ENCODE measurements at places on chromosomes 7 and 10.

DNA sequence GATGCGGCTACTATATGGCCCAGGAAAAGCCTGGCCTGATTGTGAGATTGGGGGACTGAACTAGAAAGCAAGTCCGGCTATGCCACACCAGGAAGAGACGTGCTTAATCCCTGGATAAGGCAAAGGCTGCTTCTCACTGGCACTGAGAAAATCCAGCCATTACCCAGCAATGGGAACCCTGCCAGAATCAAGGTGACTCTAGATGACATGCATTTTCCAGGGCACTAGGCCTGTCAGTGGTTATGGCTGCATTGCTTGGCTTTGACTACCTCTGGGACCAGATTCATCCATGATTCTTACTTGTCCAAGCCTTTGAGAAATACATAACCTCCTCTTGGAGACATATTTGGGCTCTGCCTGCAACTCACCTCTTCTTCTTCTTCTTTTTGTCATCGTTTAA is 317.2 kb downstream of the GRID1 start:
- no peak for DNase-seq

- no peak for DNase-seq
These were observed at the start of gene CCDC172 for GRCh38 chr10:116324227-116324950. Gene CCDC172, plus strand, starts transcription at chr10:116324448. Its CDS starts 564 bp downstream, at chr10:116325012.

DNA sequence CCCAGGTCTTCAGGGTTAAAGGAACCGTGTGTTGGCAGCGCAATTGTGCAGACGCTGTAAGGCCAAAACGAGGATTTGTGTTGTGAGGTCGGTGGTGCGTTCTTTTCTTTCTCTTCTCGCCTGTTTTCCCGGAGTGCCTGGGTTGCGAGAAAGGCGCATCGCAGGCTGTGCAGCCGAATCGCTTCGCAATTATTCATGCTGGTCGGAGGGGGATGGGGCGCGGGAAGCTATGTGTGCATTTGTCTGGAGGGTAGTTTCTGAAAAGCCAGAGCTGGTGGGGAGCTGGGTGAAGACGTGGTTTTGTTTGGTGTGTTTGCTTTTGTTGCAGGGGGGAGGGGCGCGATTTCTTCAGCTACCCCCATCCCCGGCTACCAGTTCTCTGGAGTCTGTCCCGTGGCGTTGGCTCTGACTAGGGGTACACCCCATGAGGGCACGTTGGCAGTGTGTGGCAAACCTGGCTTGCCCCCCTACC is 2.1 kb downstream of the MXI1 start:
- DNase-seq: peak; percentile 67

GRCh38 chr10:76444034-76444800 is 1012.8 kb downstream of the LRMDA start:
- no peak for DNase-seq

GRCh38 chr7:87427288-87427687 is 48.2 kb downstream of the ABCB4 start:
- DNase-seq: no peak

DNA sequence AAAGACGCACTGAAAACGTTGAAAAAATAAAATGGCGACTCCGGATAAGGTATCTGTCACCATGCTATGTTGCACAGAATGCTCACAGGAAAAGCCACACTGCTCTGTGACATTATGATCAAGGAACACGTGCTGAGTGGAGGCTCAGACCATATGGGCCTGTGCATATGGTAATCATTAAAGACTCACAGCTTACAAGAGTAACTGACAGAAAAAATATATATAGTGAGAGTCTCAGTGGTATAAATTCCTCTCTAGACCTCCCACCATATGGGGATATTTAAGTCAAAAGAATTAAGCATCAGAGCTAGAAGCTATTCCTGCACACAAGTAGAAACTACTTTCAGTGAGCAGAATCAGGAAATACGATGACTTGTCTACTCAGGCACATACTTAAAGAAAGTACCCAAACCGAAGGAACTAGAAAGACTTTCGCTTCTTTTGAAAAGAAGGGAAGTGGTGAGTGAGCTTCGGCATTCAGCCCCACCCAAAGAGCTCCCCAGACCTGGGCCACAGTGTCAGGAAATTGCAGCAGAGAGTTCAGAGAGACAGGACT is 65.1 kb upstream of the MPP7 start:
- DNase-seq: peak; percentile 60

DNA sequence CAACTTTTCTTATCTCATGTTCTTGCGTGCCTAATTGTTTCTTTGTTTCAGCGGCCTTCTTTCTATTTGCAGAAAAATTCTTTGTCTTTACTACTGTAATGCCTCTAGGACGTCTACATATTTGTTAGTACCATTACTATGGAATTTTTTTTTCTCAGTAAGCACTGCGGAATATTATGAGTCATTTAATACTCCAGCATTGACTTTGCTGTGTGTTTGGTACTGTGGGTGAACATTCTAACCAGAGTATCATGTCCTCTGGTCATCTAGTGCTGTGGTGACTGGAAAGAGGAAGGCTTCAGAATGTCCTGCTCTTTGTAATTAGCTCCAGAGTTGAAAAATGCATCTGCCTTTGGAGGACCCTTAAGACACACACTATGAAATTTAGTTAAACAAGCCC is 58.5 kb upstream of the FERD3L start:
- no peak for DNase-seq

DNA sequence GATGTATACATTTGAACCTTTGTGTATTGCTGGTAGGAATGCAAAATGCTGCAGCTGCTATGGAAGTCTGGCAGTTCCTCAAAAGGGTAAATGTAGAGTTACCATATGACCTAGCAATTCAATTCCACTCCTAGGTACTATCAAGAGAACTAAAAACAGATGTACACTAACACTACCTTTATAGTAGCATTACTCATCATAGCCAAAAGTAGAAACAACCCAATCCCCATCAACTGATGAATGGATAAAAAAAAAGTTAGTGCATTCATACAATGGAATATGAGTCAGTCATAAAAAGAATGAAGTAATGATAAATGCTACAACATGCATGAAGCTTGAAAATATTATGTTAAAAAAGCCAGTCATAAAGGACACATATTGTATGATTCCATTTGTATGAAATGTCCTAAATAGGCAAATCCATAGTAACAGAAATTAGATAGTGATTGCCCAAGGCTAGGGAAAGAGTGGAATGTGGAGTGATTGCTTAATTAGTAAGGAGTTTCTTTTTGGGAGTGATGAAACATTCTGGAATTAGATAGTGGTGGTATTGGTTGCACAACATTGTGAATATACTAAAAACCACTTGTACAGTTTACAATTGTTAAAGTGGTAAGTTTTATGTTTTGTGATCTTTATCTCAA is 96.4 kb upstream of the AOAH start:
- DNase-seq: peak; percentile 33

- no peak for DNase-seq
These were observed 141.7 kb downstream of the KAT6B start for GRCh38 chr10:74967911-74968666.

DNA sequence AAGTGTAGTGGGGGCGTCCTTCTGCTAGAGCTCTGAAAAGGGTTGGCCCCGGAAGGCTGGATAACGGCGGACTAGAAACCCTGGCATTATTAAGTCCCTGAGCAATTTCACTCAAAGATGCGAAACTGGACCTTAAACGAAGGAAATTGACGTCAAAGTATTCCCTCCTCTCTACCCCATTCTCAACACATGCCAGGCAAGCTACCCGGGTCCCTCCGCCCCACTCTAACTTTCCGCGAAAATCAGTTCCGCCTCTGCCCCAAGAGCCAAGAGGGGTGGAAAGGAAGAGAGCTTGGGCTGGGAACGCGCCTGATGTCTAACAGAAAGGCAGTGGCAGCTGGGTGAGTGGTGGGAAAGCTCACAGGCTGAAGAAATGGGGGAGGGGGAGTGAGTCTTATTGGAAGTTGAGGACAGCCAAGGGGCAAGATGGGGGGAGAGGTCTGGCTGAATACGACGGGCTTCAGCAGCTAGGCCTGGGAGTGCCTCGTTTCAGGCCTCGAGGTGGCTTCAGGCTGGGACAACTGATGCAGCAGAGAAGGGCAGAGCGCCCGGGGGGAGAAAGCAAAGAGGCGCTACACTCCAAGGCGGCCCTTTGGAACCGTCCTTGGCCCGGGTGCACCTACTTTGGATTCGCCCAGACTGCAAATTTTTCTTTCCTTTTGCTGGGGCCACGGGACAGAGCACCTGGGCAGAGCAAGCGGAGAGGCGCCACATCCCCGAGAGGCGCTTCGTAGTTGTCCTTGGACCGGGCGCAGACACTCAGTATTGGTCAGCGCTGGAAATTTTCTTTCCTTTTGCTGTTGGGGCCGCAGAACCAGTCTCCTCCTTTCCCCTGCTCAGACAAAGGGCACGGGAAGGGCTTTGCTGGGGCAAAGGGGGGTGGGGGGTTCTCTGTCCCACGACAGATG is 2.0 kb upstream of the FEZF1 start:
- no peak for DNase-seq

DNA sequence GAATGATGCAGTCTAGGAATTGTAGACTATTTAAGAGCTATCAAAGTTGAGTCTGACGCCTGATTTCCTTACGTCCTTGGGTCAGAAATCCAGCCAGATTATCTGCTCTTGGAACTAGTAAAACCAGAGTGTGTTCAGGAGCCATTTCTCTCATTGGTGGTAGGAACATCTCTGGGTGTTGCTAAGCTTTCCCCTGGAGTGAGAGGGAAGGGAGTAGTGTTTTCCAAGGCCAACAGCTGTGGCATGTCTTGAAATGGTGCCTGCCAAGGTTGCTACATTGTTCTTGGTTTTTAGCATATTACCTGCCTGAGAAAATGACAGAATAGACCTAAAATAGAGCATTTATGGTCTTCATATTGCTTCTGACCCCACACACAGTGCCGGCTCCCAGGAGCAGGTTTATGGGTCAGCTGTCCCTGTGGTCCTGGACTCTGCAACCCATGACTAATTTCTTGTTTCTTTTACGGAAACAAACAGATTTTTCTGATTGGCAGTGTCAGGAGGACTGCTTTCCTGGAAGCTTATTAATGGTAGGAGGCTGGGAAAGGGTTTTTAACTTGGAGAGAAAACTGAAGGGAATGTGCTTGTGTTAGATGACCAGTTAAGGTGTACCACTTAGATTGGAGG is 17.5 kb downstream of the GBF1 start:
- no peak for DNase-seq

DNA sequence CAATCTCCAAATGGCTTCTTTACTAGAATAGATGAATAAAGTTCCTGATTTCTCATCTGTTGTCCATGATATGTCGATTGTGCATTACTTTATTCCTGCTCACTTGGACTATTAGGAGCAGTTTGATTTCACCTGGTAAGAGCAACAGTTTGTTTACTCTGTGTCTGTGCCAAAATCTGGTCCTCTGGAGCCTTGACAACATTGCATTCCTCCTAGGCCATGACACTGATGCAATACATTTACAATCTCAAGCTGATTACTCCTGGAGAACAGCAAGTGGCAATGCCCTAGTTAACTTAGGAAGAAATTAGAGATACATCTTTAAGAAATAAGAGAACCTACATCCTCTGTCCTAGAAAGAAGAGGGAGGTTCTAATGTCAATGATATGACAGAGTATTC is 71.8 kb downstream of the SGCE start:
- no peak for DNase-seq

DNA sequence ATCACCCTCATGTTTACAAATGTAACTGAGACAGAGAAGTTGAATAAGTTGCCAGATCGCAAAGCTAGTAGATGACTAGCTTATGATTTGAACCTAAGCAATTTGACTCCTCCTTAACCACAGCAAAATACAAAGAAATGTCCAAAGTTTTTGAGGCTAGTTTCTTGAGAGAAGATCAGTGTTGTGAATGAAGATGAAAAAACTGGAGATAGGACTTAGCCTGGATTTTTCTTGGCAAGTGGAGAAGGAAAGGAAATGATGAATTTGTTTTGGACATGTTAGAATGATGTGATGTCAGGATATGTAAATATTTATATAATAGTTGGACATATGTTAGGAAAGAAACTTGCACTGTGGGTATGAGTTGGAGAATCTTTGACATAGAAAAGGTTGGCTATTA is 149.8 kb downstream of the LSMEM1 start:
- DNase-seq: no peak

DNA sequence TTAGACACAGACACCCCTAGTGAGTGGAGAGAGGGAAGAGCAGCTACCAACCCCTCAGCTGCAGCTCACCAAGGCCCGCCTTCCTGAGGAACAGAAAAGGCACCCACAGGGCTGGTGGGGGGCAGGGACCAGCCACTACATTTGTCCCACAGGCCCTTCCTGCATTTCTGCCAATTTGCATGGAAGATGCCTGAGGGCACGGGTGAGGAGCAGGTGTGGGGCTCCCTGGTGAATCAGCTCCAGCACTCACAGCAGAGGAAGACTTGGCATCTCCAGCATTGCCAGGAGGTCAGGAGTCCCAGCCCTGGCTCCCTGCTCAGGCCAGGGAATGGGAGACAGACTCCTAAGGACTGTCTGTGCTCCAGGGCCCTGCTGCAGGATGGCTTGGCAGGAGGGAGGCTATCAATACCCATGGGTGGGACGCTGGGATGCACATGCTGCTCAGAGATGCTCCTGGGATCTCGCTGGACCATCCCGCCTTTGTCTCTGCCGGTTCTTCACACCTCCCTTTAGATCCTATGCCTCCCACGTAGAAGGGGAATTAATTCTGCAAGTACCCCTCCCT is 109.7 kb downstream of the SLIT1 start:
- DNase-seq: no peak

DNA sequence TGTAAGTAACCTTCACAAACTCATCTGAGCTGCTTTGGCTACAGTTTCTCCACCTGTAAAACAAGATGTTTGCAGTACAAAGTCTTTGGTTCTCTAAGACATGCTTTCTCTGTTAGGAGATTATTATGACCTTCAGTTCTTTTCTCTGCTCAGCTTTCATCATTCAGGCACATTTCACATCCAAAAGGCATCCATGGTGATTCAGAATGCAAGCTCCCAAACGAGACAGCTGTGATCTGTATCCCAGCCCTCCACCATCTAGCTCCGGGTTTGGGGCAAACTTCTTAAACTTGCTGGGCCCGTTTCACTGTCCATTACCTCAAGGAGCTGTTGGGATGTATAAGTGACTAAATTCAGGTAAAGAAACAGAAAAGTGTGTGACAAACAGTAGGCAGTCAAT is 95.8 kb upstream of the COL1A2 start:
- DNase-seq: peak; percentile 59

- no peak for DNase-seq
These were observed 499.4 kb downstream of the RPS24 start for GRCh38 chr10:78533098-78533497.

GRCh38 chr7:76193883-76194282 is 7.8 kb upstream of the SRRM3 start:
- DNase-seq: no peak

DNA sequence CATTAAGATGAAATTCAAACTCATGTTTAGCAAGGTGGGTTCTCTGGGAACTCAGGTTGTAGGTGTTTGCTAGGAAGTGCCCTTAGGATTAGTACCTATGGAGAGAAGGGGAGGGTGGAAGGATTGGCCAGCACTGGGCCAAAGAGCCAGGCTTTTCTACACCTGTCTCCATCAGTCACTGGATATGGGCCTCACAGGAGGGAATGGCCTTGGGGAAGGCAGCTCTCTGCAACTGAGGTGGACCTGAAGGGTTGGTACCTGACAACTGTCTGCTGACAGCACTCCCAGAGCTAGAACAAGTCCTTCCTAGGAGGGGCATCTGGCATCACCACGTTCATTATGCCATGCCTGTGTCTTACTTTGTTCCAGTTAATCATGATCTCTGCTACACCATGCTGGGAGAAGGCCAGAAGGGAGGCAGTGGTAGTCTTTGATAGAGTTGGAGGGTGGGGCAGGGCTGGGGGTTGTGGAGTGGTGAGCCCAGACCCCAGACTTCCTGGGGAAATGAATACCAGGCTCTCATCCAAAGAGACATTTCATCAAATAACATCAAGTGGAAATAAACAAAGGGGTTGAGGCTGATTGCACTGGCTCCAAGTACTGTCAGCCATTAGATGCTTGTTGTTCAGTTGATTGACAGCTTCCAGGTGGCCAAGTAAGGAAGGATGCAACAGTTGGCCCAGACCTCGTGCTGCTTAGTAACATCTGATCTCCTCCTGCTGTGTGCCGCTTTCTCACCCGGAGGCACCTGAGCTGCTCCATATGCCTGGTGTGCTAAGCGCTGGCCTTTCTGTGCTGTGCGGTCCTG is 70.6 kb upstream of the PIK3CG start:
- DNase-seq: no peak
